Peyer's patch (tissue), 4 donors: ENCODE measurements at places on chromosomes 4 and X. TPM values are rescaled to one million over a fixed set of nuclear protein-coding genes. Genes with fewer than 3 reads are reported as not detected.

Gene CT45A5
- total RNA-seq = not detected

Gene SPANXD
- not detected for total RNA-seq

Gene PGM2
- total RNA-seq = 11.3 TPM

Gene BMP3
- total RNA-seq = 33.5 TPM

DNA sequence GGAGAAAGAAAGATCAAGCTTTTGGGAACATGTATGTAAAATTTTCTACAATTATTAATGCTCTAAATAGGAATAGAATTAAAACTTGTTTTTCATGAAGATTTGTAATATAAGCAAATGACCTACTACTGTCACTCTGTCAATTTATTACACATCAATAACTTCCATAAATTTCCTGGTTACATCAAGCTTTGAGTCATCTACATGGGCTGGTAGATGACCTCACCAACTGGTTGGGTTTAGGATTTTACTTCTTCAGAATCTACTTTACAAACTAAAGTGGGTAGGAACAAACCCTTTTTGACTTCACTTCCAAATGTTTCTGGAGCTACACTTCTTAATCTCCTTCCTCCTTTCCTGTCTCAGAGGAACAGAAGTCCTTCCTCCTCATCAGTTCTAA, 12.0 kb upstream of the LRAT start:
- no peak for DNase-seq

DNA sequence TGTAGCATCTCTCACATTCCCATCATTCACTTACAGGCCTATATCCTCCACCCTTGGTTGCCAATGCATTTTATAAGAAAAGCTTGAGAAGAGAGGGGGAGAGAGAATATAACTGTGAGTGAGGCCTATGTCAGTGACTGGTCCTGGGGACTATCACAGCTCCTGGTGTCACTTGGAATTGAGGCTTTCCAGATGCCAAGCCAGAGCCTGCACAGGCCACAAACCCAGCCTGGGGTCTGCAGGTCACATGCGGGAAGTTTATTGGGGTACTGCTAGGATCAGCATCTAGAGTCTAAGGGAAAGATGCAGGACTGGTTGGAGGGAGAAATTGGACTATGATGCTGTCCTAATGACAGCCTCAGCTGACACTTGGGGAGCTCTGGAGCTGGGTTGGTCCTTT, 47.6 kb downstream of the RTL5 start:
- no peak for DNase-seq

- no peak for DNase-seq
Measured at GRCh38 chrX:19729761-19730160, 157.6 kb downstream of the SH3KBP1 start.

DNA sequence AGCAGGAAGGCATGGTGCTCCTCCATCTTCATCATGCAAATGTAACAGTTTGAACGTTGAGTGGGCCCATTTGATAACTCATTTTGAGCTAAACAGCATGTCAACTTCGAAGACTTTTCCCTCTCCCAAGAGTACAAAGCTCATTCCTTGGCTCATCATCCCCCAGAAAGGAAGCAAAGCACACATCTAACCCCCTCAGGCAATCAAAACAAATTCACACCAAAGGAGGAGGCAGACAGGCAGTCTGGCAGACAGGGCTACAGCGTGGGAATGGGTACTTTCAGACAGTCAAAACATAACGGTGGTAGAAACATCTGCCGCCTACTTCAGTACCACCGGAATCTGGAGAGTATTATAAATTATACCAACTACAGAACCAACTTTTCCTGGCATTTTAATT, 81.7 kb downstream of the PCDH19 start:
- no peak for DNase-seq

DNA sequence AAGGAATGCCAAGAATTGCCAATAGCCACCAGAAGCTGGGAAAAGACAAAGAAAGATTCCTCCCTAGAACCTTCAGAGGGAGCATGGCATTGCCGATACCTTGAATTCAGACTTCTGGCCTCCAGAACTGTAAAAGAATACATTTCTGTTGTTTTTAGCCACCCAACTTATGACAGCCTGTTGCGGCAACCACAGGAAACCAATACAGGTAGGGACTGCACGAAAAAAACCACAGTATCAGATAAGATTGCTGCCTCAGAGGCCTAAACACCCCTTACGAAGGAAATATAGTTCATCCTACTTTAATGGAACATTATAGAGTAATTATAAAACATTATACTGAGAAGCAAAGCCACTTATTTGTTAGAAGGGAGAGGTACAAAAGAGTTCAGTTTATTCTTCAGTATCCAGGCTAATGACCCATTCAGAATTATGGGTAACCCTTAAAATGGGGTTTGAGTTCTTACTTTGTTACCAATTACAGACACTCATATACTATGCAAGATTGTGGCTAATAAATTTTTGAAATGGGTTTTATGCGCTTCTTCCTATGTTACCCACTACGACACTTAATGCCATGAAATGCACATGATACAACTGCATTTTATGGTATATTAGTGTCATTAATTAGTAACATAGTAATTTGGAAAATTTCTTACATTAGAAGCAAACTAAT, 37.4 kb upstream of the SMIM10L2A start:
- DNase-seq = no peak

DNA sequence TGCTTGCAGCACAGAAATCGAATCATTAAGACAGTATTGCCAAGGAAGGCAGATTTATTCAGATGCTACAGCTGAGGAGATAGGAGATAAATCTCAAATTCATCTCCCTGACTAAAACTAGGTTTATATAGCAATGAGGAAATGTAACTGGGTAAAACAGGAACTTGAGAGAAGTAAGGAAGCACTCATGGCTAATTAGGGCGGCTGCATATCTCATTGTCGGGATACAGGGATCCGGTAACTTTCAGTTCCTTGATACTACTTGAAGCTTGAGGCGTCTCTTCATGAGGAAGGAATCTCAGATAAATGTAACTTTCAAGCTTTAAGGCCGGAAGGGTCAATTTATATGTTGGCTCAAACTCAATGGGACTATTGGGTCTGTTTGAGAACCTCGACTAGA, 129.2 kb upstream of the WDR1 start:
- no peak for DNase-seq

DNA sequence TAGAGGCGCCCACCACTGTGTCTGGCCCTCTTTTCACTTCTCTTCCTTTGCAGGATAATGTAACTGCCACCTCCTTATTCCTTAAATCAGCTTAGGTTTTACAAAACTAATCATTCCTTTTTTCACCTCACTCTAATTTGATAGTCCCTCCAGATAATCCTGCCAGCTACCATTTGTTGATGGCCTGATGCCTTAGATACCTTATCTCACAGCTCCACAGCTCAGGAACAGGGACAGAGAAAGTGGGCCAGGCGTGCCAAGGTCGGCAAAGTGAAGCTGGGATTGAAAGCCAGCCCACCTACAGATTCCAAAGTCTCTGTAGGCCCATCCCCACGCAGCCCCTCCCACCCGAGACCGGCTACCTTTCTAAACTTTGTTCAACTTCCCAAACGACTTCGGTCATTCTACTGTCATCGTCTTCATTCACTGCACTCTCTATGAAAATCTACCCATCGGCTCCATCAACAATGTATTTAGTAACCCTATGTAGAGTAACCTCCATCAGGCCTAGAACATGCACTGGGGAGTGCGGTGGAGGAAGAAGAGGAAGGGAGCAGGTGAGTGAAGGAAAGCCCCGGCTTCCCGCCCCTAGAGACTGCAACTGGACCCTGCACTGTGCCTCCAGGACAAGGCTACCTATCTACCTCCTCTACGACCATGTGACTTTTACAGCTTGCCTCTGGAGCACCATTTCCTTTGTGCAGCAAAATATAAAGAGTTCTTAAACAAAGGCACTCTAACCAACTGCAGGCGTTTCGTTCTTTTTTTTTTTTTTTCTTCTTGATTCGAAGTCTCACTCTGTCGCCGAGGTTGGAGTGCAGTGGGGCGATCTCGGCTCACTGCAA, 1.5 kb downstream of the CASP6 start:
- DNase-seq = peak; percentile 68

- DNase-seq = no peak
Measured at GRCh38 chrX:20284992-20285391, 18.3 kb upstream of the RPS6KA3 start.

- no peak for DNase-seq
Measured at GRCh38 chrX:46572340-46572936, 1.1 kb upstream of the CHST7 start.

DNA sequence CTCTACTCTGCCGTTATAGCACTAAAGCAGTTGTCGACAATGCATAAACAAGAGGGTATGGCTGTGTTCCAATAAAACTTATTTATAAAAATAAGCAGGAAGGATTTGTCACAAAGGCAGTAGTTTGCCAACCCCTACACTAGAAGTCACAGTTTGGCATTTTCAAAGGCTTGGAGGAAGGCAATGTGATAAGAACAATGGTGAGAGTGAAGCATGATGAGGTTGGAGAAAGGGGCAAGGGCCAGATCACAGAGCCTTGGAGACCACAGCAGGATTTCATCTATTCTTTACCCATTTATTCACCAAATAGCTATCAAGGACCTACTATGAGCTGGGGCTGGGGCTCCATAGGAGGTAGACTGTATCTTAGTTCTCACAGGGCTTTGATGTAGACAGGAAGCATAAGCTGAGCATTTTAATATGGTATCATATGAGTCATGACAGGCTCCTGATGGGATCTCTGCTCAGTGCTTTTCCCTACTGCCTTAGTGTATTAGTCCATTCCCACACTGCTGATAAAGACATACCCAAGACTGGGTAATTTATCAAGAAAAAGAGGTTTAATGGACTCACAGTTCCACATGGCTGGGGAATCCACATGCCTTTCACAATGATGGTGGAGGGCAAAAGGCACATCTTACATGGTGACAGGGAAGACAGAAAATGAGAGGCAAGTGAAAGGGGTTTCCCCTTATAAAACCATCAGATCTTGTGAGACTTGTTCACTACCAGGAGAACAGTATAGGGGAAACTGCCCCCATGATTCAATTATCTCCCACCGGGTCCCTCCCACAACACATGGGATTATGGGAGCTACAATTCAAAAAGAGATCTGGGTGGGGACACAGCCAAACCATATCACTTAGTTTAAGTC, 58.9 kb downstream of the PPM1K start:
- no peak for DNase-seq

GRCh38 chr4:85102606-85103005, 136.1 kb upstream of the WDFY3 start:
- no peak for DNase-seq

DNA sequence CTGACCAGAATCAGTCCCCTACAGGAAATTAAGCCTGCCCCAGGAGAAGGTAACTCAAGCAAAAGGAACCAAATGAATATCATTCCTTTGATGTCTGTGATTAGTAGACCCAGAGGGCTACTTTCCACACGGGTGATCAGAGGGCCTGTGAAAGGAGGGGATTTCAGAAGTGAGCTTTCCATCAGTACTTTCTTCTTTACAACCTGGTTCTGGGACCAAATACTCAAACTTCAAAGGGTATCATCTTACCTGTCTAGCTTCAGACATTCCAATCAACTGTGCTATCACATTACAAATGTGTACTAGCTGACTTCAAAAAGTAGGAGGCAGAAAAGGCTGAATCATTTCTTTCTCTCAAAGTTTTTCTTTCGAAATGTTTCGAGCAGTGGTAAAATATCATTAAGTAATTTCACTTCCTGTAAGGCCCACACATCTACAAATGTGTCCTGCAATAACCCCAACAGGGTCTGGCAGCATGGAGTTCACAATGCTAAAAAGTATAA, 23.9 kb downstream of the ACSL4 start:
- no peak for DNase-seq

DNA sequence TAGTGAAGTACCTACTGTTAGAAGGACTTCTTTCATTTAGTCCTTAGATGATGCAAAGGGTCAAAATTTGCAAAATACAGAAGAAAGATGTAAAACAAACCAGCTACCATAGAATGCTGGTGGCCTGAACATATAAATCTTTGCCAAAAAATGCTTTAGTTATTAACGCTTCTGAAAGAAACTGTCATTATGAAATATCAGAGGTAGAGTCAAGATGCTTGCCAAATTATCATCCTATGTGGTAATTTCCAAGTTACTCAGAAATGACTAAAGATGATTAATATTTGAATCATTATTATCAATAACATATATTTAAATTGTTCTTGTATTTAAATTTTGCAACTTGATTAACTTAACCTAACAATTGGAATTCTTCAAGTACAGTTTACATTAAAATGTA, 588.4 kb upstream of the FAM241A start:
- DNase-seq = no peak

- no peak for DNase-seq
Measured at GRCh38 chr4:38930707-38931106, 63.1 kb downstream of the FAM114A1 start.

DNA sequence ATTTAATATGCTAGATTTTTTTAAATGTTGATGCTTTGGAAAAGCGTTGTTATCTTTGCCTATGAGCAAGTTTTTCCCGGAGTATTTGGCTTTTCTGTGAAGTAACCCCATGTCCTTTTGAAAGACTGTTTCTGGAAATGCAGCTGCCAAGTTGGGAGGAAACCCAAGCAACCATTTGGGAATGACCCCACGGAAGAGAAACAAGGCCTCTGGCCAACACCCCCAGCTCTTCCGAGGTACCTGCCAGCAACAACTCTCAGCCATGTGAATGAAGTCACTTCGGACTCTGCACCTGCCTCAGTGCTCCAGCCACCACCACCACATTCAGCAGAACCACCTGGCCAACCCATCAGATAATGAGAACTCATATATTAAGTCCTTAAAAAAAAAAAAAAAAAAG, 36.2 kb upstream of the DHRSX start:
- no peak for DNase-seq

DNA sequence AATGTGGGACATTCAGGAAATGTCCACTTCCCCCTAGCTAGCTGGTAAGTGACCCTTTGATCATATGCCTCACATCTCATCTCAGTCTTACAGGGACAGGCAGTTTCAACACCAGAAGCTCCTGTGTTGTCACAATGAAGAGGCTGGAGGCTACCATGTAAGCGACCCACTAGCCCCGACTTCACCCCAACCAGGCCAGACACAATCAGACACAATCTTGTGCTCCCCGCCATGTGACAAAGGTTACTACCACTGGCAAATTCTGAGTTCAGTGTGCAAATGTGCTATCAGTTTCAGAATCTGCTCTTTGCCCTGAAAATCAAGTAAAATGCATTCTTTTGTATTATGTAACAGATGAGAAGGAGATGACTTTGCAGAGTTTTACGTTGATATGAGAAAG, 56.9 kb upstream of the STS start:
- no peak for DNase-seq

DNA sequence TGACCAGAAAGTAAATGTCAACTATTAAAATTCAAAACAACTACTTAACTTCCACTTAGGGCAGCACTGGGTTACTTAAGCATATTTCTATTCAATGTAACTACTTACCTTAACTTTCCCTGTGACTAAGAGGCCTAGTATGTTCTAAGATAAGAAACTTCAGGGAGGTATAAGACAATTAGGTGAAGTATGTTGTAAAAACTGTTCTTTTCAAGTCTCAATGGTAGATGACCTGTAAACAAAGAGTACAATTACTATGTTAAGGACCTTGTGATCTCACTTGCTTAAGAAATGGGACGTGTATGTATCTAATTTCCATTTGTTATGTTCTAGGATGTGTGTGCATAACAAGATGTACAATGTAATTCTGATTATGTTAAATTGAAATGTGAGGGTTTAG, 960.5 kb downstream of the CCSER1 start:
- no peak for DNase-seq
